ENCODE measurements at places on chromosomes 12 and 14.

DNA sequence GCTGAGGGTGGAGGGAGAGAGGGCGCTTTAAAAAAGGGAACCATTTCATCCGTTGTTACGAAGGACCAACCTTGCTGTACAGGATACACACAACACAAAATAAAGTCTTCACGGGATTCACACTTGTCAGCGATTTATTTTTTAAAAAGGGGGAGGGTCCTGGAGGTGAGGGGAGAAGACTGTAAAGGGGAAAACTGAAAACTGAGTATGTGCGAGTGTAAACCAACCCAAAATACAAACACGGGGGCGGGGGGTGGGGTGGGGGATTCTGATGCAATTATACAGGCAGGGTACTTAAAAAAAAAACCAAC, 499 bp upstream of the PRKAG1 start:
- no peak for DNase-seq

DNA sequence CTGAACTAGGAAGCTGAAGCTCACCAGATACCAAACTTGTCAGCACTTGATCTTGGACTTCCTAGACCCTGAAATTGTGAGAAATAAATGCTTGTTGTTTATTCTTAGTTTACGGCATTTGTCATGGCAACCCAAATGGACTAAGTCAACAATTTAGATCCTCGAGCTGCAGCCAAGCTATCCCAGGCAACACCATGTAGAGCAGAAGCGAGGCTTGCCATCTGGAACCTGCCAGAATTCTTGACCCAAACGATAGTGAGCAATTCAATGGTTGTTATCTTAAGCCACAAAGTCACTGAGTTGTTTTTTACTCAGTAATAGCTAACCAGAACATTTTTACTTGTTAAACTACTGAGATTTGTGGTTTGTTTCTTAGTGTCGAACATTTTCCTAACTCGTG, 458.5 kb upstream of the FLRT2 start:
- DNase-seq: no peak

- no peak for DNase-seq
These were observed 46.9 kb upstream of the FLRT2 start for GRCh38 chr14:85483037-85483436.

- no peak for DNase-seq
These were observed 2.2 kb upstream of the PTGDR start for GRCh38 chr14:52265253-52265652.

- DNase-seq: no peak
These were observed 20.7 kb downstream of the SLC6A12 start for GRCh38 chr12:193261-193660.

DNA sequence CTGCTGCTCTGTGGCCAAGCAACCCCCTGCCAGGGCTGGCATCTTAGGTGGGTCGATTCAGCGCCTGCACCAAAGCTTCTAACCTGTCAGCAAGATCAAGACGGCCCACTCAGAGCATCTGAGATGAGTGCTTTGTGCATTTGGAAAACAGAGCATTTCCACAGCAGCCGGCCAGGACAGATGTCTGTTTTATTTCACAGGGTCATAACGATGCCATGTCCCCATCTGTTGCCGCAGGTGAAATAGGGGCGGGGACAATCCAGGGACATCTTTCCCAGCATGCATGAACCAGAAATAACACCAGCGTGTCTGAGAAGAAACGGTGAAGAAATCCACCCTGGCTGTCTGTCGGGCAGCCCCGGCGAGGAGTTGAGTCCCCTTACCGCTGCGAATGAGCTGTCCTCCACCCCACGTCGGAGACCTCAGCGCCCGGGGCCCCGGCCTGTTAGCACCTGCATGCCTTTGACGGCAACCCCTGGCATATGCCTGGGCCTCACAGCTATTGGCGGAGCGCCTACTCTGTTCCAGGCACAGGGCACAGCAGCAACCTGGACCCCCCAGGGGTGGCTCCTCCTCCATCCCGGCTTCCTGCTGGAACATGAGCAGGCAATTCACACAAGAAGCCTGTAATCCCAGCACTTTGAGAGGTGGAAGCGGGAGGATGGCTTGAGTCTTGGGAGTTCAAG, 30.6 kb upstream of the ULK1 start:
- DNase-seq: no peak

- DNase-seq: peak; percentile 17
These were observed 7.3 kb upstream of the MGP start for GRCh38 chr12:14892726-14893505.

DNA sequence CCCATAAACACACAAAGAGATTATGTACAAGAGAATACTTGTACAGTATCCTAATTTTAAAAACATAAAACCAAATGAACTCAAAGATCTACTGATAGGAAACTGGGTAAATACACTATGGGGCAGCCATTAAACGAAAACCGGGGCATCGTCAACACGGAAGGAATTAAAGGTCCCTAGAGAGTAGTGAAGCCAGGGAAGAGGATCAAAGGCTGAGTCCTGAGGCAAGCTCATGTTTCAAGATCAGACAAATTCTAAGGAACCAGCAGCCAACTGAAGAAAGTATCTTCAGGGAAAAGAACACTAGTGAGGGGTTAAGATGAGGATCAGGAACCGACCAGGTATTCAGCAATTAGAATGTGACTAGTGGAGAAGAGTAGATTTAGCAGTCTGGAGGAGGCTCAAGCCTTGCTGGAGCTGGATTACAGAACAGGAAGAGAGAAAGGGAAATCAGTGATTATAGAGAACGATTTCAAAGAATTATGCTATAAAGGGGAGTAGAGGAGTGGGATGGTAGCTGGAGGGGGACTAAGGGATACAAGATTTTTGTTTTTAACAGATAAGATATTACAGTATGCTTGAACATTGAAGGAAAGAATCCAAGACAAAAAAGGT, 23.7 kb downstream of the SEL1L start:
- no peak for DNase-seq

GRCh38 chr12:75592638-75593335, 81.4 kb upstream of the KRR1 start:
- DNase-seq: no peak

- no peak for DNase-seq
These were observed 642.2 kb downstream of the DIO2 start for GRCh38 chr14:79569072-79569471.

GRCh38 chr14:21868442-21869046, 194.9 kb upstream of the OR4E1 start:
- DNase-seq: peak; percentile 47

DNA sequence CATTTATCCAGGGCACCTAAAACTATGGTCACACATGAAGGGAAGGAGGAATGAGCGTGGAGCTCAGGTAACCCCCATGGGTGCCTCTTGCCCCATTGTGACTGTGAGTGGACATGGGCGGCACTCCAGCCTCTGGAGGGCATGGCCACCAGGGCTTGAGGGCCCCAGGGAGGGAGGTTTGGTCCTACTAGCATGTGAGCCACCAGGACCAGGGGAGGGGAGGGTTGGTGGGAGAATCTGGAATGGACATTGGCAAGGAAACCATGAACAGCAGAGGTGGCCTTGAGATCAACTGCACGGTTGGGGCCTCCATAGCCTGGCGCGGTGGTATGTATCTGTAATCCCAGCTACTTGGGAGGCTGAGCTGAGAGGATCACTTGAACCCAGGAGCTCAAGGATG, 623.6 kb downstream of the AACS start:
- no peak for DNase-seq

DNA sequence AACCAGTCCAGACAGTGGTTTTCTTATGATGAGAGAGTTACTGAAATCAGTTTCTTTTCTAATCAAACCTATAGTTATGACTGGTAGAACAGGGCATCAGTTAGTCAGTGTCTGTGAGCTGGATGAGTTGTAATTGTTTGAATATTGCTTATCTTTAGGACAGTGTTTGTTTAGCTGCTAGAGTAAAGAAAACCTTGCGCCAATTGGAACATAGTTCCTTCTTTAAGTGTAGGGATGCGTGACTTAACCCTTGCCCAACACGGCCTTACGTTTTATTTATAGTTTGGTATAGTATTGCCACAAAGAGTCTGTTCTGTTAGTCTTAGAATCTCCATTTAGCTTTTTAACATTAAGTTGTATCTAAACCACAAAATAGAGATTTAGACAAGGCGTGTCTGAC, 572.6 kb downstream of the SLC16A7 start:
- no peak for DNase-seq

GRCh38 chr12:25004447-25004846, 55.5 kb upstream of the BCAT1 start:
- DNase-seq: no peak

DNA sequence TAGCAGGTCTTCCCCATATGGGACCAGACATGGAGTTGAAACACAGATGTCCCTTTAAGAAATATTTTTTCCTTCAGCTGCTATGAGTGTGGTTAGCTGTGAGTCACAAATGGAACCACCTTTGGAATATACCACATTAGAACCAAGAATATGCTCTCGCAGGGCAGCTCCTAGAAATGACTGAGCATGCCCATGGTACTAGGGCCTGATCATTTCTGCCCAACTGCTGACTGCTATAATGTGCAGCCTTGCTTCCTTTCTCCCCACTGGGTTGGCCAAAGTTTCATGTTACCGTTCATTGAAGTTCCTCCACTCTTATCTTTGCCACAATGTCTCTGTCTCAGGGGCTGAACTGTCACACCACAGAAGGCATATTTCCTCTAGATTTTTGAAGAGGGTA, 1074.6 kb downstream of the FLRT2 start:
- DNase-seq: peak; percentile 60

DNA sequence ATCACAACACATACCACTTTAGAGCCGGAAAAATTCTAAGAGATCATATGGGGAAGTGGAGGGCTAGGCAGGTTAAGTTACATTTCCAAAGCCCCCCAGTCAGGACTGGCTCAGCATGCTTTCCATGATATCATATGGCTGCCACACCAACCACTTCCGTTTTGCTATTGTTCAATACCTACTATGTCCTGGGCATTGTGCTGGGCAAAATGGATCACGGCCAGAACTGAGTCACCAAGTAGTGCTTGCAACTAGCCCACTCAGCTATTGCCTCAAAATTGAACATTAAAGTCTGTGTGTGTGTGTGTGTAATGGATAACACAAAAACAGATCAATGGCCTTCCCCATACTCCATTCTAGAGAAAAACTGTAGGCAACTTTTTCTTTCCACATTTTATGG, 22.7 kb downstream of the WIF1 start:
- DNase-seq: peak; percentile 78

DNA sequence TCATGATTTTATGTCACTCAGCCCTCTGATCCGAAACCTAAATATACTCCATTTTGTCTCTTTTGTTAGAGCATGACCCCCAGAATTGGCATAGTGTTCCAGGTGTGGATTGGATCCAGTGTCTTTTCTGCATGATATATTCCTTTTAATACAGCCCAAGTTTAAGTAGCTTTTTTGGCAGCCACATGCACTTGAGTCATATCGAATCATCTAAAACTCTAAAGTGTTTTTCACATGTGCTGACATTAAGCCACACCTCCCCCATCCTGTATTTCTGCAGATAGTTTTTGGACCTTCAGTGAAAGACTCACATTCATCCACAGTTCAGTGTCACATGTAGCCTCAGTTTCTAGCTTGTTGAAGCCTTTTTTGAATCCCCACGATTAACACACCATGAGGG, 30.6 kb downstream of the BORCS5 start:
- DNase-seq: peak; percentile 44

DNA sequence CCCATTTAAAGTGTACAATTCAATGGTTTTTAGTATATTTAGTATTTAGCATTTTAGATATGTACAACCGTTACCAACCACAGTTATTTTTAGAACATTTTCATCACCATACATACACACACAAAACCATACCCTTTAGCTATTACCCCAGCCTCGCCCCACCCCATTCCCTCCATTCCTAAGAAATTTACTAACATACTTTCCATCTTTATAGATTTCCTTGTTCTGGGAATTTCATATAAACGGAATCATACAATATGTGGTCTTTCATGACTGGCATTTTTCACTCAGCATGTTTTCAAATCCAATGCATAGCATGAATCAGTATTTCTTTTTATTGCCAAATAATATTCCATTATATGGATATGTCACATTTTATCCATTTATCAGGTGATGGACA, 101.5 kb downstream of the TAOK3 start:
- no peak for DNase-seq

- DNase-seq: no peak
These were observed 36.0 kb downstream of the PRB3 start for GRCh38 chr12:11233532-11233931.

- DNase-seq: peak; percentile 5
These were observed 1031.8 kb downstream of the GALC start for GRCh38 chr14:86961106-86961716.

DNA sequence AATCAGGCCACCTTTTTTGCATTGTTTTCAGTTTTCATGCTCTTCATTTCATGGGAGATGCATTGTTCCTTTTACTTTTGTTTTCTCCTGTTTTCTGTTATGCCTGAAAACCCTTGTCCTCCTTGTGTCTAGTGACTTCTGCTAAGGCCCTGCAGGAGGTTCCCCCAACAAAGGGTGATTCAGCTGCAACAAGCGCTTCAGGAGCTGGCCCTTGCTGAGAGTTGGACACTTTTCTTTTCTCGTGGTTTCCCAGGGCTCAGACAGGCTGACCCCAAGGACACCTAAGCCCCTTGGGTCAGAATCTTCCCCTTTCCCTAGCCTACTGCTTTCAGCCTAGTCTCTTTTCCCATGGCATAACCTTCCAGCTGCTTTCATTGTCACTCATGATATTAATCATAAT, 98.9 kb downstream of the PLXNC1 start:
- no peak for DNase-seq

DNA sequence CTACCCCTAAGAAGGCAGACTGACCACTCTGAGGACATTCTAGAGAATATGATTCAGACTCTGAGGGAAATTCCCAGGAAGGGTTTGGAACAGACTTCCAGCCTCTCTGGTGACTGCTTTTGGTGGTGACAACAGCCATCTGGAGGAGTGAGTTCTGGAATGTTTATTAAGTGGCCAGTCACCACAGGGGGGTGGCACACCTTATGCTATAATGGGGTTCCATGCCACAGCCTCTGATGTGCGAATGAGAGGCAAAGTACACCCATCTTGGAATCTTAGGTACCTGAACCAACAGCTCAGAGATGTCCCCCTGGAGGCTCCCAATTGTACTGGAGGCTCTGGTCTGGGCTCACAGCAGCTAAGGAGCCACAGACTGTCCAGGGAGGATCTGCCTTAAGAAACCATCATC, 9.5 kb upstream of the TINF2 start:
- DNase-seq: no peak

GRCh38 chr12:74899031-74899829, 310.4 kb downstream of the KCNC2 start:
- no peak for DNase-seq

- no peak for DNase-seq
These were observed 21.4 kb downstream of the OTUB2 start for GRCh38 chr14:94047581-94047980.

DNA sequence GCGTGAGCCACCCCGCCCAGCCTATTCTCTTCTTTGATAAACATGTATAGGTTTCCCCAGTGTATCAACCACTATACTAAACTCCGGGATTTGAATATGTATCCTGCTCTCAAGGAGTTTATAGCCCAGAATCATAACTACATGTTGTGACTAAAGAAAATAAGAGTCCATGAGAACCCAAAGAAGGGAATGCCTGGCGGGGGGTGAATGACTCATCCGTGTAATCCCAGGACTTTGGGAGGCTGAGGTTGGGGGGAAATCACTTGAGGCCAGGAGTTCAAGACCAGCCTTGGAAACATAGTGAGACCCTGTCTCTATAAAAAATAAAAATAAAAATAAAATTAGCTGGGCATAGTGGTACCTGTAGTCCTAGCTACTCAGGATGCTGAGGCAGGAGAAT, 57.2 kb downstream of the SIX6 start:
- peak; percentile 23 for DNase-seq

GRCh38 chr12:131482686-131483085, 228.2 kb upstream of the SFSWAP start:
- no peak for DNase-seq

- DNase-seq: no peak
These were observed 87.1 kb downstream of the ZFP36L1 start for GRCh38 chr14:68705741-68706283.

Data from HT1080 (cell line).